HS-5 (cell line): ENCODE measurements at places on chromosomes 4 and X.

GRCh38 chr4:94567811-94568210, 116.1 kb downstream of the PDLIM5 start:
- no peak for DNase-seq

- no peak for DNase-seq
Measured at GRCh38 chr4:5479518-5480060, 228.8 kb downstream of the EVC2 start.

GRCh38 chr4:112348488-112349158, 51.5 kb downstream of the ALPK1 start:
- no peak for DNase-seq

DNA sequence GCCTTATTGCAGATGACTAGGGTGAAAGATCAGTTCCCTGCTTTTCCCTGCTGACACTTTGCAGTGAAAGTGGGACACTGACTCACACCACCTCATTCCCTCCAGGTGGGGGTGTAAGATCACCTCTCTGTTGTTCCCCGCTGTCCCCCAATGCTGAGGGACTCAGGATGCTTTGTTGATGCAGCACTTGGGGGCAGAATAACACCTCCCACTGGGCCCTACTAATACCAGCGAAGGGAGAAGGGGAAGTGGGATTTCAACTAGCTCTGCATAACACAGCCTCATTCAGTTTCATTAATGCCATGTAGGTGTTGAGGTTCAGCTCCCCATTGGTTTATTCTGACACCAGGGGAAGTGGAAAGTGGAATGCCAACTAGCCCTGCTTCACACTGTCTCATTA, 43.6 kb upstream of the IL1RAPL2 start:
- DNase-seq, result no peak

GRCh38 chr4:179836179-179837075, 2394.2 kb upstream of the AGA start:
- DNase-seq, result no peak

DNA sequence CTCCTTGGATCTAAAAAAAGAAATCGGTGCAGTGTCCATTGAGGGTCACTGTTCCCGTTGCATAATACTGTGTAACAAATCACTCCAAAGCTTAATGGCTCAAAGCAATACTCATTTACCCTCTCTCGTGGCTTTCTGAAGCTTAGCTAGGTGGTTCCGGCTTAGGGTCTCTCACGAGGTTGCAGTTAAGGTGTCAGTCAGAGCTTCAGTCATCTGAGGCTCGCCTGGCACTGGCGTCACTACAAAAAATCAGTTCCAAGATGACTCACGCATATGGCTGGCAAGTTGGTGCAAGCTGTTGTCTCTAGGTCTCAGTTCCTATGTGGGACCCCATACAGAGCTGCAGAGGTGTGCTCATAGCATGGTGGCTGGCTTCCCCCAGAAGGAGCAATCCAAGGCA, 91.0 kb downstream of the BEND2 start:
- no peak for DNase-seq

DNA sequence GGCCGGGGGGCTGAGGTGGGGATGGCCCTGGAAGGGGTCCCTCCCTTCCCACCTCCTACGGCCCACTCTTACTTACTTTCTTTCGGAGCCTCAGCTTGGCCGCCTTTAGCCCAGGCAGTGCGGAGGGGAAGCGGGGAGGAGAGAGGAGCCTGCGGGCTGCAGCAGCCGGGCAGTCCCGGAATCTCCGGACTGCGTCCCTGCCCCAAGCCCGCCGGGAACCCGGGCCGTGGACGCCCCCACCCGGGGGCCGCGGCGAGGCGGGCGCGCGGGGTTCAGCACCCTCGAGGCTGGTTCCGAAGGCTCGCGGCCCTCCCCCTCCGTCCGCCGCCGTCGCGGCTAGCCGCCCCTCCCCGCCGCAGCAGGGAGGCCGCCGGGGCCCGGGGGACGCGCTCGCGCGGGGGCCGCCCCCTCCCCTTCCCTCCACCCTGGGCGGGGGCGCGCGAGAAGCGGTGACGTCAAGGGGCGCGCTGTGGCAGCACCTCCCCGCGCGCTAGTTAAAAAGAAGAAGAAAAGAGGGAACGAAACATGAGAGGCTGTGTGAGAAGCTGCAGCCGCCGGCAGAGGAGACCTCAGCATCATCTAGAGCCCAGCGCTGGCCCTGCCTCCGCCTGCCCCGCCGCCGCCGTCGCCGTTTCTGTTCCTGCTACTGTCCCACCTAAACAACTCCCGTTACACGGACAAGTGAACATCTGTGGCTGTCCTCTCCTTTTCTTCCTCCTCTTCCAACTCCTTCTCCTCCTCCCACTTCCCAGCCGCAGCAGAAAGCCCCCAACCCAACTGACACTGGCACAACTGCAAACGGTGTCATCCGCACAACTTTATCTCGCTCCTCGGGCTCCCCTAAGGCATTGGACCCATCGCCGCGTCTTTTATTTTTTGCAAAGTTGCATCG, at the start of gene HHIP:
Gene HHIP, plus strand, starts transcription at position 526 of the 892 bp plus-strand sequence. CDS start 520 bp downstream, outside the sequence.
- DNase-seq, result no peak

DNA sequence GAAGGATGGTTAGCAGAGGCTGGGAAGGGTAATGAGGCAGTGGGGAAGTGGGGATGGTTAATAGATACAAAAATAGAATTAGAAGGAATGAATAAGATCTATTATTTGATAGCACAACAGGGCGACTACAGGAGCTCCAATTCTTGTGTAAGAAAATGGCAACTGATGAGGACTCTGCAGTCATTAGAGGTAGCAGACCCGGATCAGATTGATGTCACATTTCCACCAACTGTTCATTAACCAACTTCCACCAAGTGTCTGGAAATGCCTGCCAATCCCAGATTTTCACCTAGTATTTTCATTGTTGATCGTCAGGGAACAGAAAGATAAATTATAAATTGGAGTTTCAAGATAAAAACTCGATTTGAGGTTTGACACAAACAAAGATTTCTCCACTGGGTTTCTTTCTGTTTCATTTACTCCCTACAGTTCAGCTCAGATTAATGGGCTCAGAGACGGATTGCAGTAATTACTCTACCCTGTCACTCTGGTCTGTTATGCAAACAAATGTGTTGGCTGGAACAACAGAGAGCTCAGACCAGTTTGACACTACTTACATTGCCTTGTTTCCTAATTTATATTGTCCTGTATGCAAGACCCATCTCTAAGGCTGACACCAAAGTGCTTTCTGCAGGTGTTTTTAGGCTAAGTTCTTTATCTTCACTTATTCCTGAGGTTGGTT, 909.2 kb upstream of the PRKX start:
- no peak for DNase-seq

DNA sequence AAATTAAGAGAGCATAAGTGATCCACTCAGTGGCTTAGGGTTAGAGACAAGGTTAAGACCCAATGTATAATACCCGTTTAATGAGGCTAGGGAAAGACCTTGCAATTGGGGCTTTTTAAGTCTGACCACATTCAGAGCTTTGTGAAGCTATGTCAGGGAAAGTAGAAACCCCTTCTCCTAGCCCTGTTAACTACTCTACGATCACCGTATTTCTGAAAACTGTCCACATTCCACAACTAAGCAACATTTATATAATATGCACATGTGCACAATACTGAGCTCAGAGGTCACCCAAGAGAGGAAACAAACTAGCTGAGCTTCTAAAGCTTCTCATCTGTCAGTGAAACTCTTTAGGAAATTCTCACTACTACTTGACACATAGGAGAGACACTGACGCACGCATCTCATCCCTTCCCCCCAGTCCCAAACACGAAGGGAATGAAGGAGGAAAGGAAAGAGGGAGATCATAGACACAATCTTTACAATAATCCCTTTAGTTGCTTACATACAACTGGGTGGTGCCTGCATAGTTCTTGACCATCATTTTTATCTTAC, 56.2 kb downstream of the METTL14 start:
- no peak for DNase-seq

GRCh38 chrX:86348669-86349068, 200.4 kb downstream of the DACH2 start:
- no peak for DNase-seq

GRCh38 chr4:93018806-93019205, 715.0 kb downstream of the GRID2 start:
- no peak for DNase-seq

- no peak for DNase-seq
Measured at GRCh38 chr4:110472583-110473329, 3.2 kb upstream of the ENPEP start.

DNA sequence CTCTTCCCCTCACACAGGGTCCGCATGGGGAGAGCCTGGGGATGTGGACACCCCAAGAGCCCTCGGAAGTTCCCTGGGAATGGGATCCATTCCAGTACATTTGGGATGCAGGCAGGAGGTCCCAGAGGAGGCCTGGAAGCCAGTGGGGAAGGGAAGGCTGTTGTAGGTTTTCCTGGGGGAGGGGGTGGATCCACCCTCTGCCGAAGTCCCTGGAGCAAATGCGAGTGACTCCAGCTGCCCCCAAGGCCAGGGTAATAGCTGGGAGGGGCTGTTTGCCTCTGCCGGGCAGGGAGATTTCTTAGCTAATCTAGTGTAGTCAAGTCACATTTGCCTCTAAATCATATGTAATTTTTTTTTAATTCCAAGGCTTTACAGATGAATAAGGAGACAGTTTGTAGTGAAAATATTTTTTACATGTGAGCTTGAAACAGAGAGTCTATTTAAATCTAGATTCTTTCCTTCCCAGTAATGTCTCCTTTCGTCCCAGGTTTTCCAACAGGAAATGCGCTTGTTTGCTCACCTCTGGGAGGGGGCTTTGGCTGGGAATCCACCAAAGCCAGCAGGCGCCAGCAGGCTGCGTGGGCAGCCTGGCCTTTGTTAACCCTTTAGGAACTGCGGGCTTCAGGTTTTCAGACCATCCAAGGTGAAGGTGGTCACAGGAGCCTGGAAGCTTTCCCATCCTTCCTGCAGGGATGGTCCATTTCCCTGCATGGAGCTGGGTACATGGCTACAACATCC, 26.8 kb downstream of the SH3TC1 start:
- no peak for DNase-seq

- DNase-seq, result no peak
Measured at GRCh38 chrX:132954323-132954722, 4.1 kb downstream of the HS6ST2 start.

GRCh38 chrX:55004231-55004630, 4.1 kb downstream of the APEX2 start:
- no peak for DNase-seq

DNA sequence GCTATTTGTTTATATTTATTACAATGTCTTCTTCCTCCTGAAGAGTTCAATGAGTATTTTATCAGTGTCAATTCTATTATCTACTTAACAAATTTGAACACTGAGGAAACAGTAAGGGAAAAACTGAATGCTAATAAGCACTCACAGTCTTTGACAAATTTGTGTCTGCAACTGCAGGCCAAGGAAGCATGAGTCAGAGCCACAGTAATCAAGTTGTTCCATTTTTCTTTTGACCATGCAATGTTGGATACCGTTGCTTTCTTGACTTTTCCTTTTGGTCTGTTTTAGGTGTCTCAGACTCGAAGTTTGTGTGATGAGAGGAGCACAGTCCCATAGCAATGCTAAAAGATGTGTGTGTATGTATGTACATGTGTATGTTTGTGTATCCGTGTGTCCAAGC, 359.6 kb downstream of the IL1RAPL1 start:
- DNase-seq, result no peak
